ENCODE measurements at places on chromosomes 5 and 9. TPM values are rescaled to one million over a fixed set of nuclear protein-coding genes. Genes with fewer than 3 reads are reported as not detected.

DNA sequence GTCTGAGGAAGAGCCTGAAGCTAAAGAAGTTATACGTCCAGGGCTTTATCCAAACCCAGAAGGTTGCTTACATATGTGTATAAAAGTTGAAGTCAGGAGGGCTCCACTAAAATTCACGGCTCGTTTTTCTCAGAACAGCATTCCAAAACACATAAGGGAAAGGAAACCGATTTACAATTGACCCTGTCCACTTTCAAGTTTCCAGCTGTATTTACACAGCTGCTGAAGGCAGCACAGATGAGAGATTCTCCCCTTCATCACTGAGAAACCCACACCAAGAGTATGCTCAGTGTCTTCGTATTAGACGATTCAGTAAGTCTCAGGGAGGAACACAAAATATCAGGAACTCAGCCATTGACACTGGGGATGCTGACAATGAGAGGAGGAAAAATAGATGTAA lies 5.9 kb upstream of the NREP start:
- no peak for DNase-seq

GRCh38 chr9:19493174-19493811 lies 84.5 kb downstream of the ACER2 start:
- peak; percentile 94 for DNase-seq

DNA sequence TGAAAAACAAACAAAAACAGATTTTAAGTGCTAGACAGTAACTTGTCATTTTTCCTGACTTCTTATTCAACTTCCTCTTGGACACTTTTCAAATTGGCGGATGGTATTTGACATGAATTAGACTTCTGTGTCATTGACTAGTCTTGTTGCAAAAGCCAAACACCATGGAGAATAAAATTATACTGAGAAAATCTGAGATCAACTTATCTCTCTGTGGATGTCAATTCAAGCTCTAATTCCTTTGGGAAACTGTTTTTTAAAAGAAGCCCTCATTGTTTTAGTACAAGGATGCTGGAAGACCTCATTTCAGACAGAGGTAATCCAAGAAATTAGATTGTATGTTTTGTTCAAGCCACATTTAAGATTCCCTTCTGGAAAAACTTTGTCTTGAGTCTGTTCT lies 831.0 kb downstream of the SEMA5A start:
- no peak for DNase-seq

DNA sequence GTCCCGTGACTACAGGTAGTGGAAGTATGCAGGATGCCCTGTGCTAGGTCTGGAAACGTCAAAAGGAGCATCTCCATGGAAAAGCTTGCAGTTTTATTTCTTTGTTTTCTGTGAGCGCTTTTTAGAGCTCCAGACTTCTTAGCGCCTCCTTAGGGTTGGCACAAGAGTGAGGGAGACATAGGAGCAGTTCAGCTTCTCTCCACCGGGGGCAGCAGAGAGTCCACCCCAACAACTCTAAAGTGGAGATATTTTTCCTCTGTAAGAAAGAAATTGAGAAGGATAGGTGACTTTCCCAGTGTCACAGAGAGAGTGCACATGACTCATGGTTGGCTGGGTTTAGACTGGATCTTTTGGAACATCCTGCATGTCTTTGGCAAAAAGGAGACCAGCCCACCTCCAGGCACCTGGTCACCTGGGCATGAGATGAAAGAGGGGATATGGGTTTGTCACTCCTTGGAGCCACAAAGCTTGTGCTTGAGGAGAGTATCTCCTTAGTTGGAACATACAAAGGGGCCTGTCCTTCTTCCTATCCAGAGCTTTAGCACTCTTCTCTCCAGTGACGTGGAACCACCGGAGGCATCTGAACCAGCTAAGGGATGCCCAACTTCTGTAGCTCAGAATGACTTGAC lies 637.7 kb downstream of the SEMA5A start:
- no peak for DNase-seq

DNA sequence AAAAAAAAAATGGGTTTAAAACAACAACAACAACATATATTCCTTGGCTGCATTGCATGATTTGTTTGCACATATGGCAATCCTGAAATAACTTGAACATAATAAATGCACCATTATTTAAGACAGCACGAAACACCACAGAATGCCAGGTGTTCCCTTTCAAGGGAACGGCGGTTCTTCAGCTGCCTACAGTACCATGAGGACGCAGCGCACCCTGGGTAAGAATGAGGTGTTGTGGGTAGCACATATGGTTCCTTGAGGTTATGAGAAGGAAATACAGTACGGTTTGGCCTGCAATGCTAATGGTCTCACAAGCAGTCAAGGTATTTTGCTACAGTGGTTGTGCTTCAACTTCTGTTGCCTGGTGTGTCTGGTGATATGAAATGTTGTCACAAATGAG lies 174.8 kb downstream of the SLC12A2 start:
- DNase-seq = no peak

Gene SMC2
- 9.2 TPM for total RNA-seq

Gene NTRK2
- total RNA-seq = 43.8 TPM

Gene BNC2
- total RNA-seq = 61.2 TPM

- DNase-seq = no peak
Observed at GRCh38 chr9:109411069-109411761, 86.9 kb downstream of the PTPN3 start.

Gene NMRK1
- total RNA-seq = 22.0 TPM

GRCh38 chr9:78292716-78293497 lies 4.0 kb upstream of the PSAT1 start:
- no peak for DNase-seq

DNA sequence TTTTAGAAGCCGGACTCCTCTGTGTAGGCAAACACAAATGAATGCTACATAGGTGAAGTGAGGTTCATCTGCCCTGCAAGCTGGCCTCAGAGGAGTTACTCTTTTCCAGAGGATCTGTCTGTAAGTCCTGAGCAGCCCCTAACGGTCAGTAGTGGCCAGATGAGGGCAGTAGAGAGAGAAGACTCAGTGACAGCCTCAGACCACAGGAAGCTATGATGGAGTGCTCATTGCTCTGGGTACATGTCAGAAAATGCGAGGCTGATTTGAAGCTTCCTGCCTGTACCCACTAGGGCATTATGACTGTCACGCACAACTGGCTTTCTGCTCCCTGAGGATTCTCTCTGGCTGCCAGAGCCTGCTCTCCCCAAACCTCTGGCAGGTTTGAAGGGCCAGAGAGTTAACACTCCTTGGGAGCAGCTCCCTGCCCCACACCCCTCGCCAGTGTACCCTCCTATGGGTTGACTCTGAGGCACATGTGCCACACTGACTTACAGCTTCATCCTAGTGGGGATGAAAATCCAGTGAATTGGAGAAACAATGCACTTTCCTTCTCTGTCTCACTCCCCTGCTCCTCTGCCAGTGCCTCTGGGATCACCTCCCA lies 141.5 kb downstream of the GABRG2 start:
- no peak for DNase-seq

GRCh38 chr5:80864706-80865435 lies 95.3 kb upstream of the RASGRF2 start:
- no peak for DNase-seq

GRCh38 chr5:42015681-42016080 lies 90.6 kb downstream of the FBXO4 start:
- no peak for DNase-seq

Gene SLC6A18
- total RNA-seq = not detected

- DNase-seq = no peak
Observed at GRCh38 chr5:166058660-166059059, 2232.8 kb upstream of the WWC1 start.

GRCh38 chr9:132584601-132585560 lies 2.5 kb downstream of the BARHL1 start:
- DNase-seq = peak; percentile 47

DNA sequence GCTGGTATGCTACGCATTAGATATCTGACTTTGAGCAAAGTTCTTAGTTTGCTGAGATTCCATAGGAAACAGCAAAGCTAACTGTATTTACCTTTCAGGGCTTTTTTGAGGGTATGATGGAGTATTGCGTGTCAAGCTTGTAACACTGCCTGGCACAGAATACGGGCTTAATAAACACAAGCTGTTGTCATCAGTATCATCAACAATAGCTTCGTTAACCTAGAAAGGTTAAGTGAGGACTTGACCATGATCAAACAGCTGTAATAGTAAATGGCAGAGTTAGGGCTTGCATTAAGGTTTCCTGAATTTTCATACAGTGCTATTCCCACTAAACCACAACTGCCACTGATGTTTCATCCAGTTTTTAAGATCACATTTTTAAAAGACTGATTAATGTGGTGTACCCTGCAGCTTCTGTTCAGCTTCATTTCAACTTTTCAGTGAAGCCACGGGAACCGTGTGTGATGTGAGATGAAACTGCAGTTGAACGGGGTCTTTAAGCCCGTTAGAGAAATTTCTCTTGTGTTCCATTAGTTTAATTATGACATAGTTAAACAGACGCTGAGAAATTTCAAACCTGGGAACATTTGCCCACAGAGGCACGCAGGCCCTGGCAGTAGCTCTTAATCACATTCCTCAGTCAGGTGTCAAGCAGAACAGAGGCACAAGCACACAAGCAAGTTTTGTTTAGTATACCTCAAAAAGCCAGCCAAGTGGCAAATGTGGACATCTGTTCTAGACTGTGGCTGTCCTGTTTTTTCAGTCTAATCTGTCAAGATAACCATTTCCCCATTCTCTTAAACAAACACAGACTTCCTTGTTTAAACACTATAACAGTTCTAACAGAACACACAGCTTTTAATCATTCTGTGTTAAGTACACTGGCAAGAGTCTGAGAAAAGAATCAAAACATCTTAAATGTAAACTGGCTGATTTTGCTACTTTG lies 147.1 kb downstream of the ZNF608 start:
- no peak for DNase-seq

Gene ZNF300
- total RNA-seq = 5.5 TPM

Gene SNCAIP
- total RNA-seq = 3.8 TPM

Gene LCN12
- 0.88 TPM for total RNA-seq

GRCh38 chr9:120117081-120117480 lies 462.9 kb downstream of the CDK5RAP2 start:
- no peak for DNase-seq

DNA sequence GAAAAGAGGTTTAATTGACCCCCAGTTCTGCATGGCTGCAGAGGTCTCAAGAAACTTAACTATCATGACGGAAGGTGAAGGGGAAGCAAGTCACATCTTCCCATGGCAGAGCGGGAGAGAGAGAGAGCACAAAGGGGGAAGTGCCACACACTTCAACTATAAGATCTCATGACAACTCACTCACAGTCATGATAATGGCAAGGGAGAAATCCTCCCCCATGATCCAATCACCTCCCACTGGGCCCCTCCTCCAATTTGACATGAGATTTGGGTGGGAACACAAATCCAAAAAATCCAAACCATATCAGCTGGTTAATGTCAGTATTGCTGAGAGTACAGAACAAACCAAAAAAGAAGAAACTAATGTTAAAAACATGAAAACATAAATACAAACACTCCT lies 120.2 kb downstream of the STARD4 start:
- no peak for DNase-seq

DNA sequence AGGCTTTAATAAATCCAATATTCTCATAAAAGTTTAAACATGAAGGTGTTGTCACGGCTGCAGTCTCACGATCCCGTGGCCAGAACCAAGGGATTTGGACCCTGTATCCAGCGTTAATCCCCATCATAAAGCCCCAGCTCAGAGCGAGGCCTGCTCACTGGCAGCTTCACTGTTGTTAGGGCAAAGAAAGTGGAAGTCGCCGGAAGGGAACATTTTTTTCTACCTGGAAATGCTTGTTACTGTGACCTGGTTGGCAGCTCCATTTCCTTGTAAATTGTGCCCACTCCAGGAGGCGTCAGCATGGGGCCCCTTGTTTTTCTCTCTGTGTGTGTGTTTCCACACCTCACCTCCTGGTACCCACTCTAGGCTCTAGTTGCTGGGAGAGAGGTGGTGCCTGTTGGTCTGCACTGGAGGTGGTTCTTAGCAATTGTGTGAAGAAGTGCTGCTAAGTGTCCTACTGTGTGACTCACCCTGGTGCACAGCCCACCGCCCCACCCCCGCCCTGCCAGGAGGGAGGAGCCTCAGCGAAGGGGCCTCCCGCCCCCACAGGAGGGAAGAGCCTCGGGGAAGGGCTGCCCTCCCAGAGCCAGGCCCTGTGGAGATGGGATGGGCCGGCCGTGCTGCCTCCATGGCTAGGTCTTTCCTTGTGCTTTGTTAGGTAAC lies 105.1 kb downstream of the EHMT1 start:
- no peak for DNase-seq

GRCh38 chr5:137600721-137601360 lies 101.7 kb upstream of the SPOCK1 start:
- no peak for DNase-seq

DNA sequence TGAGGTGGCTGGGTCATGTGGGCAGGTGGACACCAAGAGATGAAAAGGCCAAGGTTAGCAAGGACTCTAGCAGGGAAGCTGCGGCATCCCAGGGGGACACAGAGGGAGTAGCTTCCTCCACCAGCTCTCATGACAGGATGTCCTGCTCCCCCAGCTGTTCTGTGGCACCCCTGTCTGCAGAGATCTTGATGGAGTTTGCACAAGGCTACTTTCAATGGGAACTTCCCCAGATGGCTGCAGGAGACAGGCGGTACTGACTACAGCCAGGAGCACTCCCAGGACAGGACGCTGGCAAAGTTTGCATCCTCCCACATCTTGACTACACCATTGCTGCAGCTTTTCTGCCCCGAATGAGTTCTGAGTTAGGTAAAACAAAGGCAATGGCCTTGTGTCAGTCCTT lies 312.8 kb downstream of the TLE4 start:
- DNase-seq = no peak

GRCh38 chr5:39580702-39581453 lies 156.1 kb upstream of the DAB2 start:
- no peak for DNase-seq

Measured in posterior vena cava (tissue), 2 donors.